Stimulated activated CD4-positive, alpha-beta T cell treated with anti-CD3 and anti-CD28 coated beads, TNF-alpha, amount 100 ng/mL, for 1 hour (primary cell): ENCODE measurements at places on chromosomes 3 and 15.

DNA sequence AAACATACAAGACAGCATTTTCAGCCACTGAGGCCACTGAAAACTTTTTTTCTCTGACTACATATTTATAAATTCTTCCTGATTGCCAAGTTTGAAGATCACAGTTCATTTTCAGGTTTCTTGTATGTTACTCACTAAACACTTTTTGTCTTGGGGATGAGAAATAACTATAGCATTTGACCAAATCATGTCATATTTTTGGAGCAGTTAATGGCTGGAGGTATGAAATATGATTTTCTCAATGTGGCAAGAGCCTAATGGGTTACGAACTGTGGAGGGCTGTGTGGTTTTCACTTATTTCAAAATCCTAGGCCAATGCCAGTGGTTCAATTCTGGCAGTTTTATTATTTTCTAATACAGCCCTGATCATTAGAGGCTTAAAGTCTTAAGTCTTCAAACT, 64.4 kb downstream of the USP13 start:
- no peak for DNase-seq

- DNase-seq: no peak
Measured at GRCh38 chr3:122960652-122961051, 66.9 kb downstream of the SEMA5B start.

DNA sequence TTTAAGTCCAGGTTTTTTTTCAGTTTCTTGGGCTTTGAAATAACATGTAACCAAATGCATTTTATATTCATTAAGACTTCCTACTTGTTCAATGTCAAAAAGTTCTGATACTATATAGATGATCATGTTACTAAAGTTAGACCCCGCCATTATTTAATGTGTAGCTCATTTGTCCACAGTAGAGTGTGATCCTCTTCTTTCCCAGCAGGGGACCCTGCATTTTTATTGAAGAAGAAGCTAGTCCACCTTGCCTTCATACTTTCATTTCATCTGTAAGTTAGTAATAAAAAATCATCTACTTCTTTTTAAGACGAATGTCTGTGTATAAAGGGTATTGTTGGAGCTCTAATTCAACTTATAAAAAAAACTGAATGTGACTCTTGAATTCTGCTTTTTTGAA, 404.6 kb downstream of the SI start:
- DNase-seq: no peak

GRCh38 chr15:39685999-39686613, 96.5 kb downstream of the FSIP1 start:
- DNase-seq: no peak

- DNase-seq: no peak
Measured at GRCh38 chr3:171556148-171556547, 95.9 kb upstream of the TNIK start.

GRCh38 chr15:67927501-67928168, 87.8 kb upstream of the RNU6-1 start:
- DNase-seq: no peak

DNA sequence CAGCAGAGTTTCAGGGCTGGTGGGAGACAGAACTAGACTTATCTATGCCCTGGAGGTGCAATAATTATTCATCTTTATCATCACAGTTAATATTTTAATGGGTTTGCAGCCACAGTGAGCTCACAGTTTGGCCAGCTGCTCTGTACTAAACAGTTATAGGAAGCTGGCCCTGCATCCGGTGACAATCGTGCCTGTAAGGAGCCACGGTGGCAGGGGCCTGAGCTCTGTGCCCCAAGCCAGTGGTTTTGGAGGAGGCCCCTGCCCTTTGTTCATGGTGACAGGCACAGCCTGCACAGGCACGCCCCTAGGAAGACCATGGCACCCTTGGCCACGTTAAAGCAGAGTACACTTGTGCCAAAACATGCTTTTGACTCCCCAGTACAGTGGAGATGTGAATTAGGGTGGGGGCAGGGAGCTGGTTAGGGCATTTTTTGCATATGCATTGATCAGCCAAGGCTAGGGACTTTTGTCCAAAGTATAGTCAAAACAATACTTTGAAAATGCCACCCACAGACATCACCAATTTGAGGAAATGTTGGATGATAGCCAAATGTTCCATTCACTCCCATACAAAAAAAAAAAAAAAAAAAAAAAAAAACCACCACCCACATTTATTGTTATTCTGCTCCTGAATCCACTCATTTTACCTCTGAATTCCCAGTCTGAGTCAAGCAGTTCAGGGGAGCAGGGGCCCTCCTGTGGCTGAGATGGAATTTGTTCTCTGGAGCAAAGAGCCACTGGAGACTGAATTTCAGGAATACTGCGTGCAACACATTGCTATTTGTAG, 3.4 kb upstream of the RFTN1 start:
- DNase-seq: no peak

GRCh38 chr15:93233710-93234109, 144.7 kb upstream of the RGMA start:
- no peak for DNase-seq

- DNase-seq: no peak
Measured at GRCh38 chr15:99511866-99512661, 53.7 kb upstream of the MEF2A start.

- no peak for DNase-seq
Measured at GRCh38 chr3:134517791-134518190, 31.9 kb downstream of the CEP63 start.
